ENCODE measurements at places on chromosomes 5 and 9. TPM values are rescaled to one million over a fixed set of nuclear protein-coding genes. Genes with fewer than 3 reads are reported as not detected.

DNA sequence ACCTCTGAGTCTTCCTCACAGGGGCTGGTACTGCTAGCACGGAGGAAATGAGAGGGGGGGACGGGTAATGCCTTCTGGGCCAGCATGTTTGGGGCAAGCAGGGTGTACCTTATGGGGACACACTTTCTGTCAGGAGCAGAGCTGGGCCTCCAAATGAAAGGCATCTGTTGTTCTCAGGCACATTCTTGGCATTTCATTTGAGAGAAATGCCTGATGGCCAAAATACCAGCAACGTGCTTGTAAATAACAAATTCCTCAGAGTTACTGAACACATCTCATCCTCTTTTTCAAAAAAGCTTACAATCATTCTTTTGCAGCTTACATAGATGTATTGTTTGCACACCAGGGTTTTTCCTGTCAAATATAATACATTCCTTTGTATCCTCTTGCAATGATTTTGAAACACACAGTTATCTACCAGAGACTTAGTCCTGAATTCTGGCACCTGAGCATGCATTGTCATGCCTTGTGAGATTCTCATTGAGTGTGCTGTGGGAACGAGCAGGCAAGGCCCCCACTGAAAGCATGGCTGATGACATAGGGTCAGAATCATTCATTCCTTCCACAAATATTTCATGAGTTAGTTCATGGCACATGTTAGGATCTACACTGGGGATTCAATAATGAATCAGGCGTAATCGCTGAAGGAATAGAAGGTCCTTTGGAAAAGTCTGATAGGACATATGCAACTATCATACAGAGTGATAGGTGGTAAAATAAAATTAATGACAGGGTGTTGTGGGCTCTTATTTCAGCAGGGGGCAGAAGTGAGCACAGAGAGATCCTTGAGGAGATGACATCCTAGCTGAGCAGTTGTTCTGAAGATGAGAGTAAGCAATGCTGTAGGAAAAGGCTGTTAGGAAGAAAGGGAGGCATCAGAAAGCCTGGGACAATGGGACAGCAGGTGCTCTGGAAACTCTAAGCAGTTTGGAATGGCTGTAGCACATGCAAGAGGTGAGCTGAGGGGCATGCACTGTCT lies 260.9 kb upstream of the TUT7 start:
- no peak overlapping the region for H3K4me3 ChIP-seq
- no peak overlapping the region for H3K27ac ChIP-seq
- no peaks in the 10 kb centered on the region for H3K4me1 ChIP-seq
- DNase-seq = no peak
- no peaks in the 10 kb centered on the region for H3K36me3 ChIP-seq
- no peaks in the 10 kb centered on the region for H3K27me3 ChIP-seq

DNA sequence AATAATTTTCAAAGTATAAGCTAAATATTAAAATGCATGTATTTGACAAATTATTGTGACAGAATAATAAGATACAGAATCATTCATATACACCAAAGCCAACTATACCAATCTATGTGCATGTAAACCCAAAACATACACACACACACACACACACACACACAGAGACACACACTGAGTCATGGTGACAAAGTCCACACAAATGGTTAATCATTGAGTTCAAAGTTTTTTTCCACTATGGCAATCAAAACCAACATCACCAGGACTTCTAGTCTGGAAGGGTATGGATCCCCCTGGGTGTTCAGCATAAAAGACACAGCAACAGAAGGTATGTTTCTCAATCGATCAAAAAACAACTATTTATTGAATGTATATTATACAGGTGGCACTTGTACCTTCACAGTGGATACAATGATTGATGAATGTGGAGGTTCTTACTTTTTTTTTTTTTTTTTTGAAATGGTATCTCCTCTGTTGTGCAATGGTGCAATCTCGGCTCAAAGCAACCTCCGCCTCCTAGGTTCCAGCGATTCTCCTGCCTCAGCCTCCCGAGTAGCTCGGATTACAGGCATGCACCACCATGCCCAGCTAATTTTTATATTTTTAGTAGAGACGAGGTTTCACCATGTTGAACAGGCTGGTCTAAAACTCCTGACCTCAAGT lies 137.0 kb downstream of the PDE4D start:
- H3K4me3 ChIP-seq = no peak overlapping the region
- no peak overlapping the region for H3K27ac ChIP-seq
- H3K27me3 ChIP-seq = no peaks in the 10 kb centered on the region

- H3K4me1 ChIP-seq = no peaks in the 10 kb centered on the region
- no peak overlapping the region for H3K27ac ChIP-seq
- no peak overlapping the region for H3K4me3 ChIP-seq
These were observed 87.6 kb downstream of the PHF2 start for GRCh38 chr9:93663877-93664548.

DNA sequence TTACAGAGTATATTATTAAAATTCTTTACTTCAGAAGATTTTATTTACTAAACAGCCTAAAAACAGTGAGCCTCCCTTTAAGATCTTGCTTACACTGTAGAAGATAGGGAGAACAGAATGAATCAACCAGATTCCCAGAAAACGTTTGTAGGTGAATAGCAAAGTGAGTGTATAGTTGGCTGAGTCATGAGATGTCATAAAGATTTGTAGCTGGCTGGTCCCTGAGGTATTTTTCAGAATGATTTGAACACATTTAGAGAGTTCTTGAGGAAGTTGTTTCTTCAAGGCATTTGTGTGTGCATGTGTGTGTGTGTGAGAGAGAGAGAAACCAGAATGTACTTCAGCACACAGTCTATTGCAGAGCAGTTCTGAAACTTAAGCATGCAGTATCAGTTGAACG lies 159.4 kb upstream of the PRR16 start:
- no peaks in the 10 kb centered on the region for H3K36me3 ChIP-seq
- H3K4me1 ChIP-seq = no peaks in the 10 kb centered on the region
- no peak overlapping the region for H3K4me3 ChIP-seq
- H3K27ac ChIP-seq = no peak overlapping the region
- no peaks in the 10 kb centered on the region for H3K27me3 ChIP-seq

GRCh38 chr9:104589626-104590025 lies 9.6 kb downstream of the OR13C5 start:
- H3K27ac ChIP-seq = no peak overlapping the region
- H3K27me3 ChIP-seq = no peaks in the 10 kb centered on the region
- no peak for DNase-seq
- no peak overlapping the region for H3K4me3 ChIP-seq
- H3K36me3 ChIP-seq = no peaks in the 10 kb centered on the region
- H3K4me1 ChIP-seq = no peaks in the 10 kb centered on the region

- peaks cover 8% of the 10 kb centered on the region for H3K4me1 ChIP-seq
- peak overlapping the region; percentile 81 for H3K4me3 ChIP-seq
- peak overlapping the region; percentile 33 for H3K27ac ChIP-seq
- DNase-seq = no peak
- no peaks in the 10 kb centered on the region for H3K36me3 ChIP-seq
- no peaks in the 10 kb centered on the region for H3K27me3 ChIP-seq
These were observed 343 bp downstream of the KIAA0825 start for GRCh38 chr5:94618029-94618492.

GRCh38 chr5:314676-315487 lies 6.6 kb upstream of the AHRR start:
- peaks cover 11% of the 10 kb centered on the region for H3K36me3 ChIP-seq
- no peaks in the 10 kb centered on the region for H3K27me3 ChIP-seq
- no peak overlapping the region for H3K4me3 ChIP-seq
- no peaks in the 10 kb centered on the region for H3K4me1 ChIP-seq
- DNase-seq = no peak

- H3K36me3 ChIP-seq = peaks cover 57% of the 10 kb centered on the region
- DNase-seq = no peak
- H3K27ac ChIP-seq = peak overlapping the region; percentile 97
- no peaks in the 10 kb centered on the region for H3K27me3 ChIP-seq
These were observed 47.2 kb downstream of the STOM start for GRCh38 chr9:121322737-121323448.

DNA sequence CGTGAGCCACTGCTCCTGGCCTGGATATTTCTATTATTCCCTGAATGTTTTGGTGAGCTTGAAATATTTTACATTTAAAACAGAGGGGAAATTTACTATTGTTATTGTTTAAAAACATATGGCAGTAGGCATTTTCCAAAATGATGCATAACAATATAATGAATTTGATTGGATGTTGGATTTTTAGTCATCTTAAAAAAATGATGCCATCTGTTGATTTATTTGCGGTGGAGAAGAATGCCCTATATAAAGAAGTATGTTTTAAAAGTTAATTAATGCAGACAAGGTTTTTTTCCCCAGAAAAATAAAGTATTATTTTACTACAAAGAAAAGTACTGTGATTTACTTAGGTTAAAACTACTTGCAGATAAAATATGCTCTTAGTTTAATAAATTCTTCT lies 33.4 kb upstream of the ARRDC3 start:
- no peak for DNase-seq
- H3K4me3 ChIP-seq = no peak overlapping the region
- no peak overlapping the region for H3K27ac ChIP-seq

GRCh38 chr5:82597437-82597836 lies 319.3 kb upstream of the RPS23 start:
- no peak for DNase-seq
- H3K4me1 ChIP-seq = peaks cover 13% of the 10 kb centered on the region
- no peaks in the 10 kb centered on the region for H3K36me3 ChIP-seq
- peak overlapping the region; percentile 48 for H3K27ac ChIP-seq
- no peaks in the 10 kb centered on the region for H3K27me3 ChIP-seq

- no peaks in the 10 kb centered on the region for H3K27me3 ChIP-seq
- no peaks in the 10 kb centered on the region for H3K36me3 ChIP-seq
- no peak overlapping the region for H3K4me3 ChIP-seq
- no peak overlapping the region for H3K27ac ChIP-seq
- H3K4me1 ChIP-seq = no peaks in the 10 kb centered on the region
- no peak for DNase-seq
These were observed 75.5 kb upstream of the PRRC1 start for GRCh38 chr5:127441799-127442484.

- peak overlapping the region; percentile 84 for H3K27ac ChIP-seq
- no peaks in the 10 kb centered on the region for H3K27me3 ChIP-seq
- H3K36me3 ChIP-seq = no peaks in the 10 kb centered on the region
- H3K4me3 ChIP-seq = peak overlapping the region; percentile 34
- peaks cover 15% of the 10 kb centered on the region for H3K4me1 ChIP-seq
- no peak for DNase-seq
These were observed 17.4 kb downstream of the TMOD1 start for GRCh38 chr9:97518909-97519307.

DNA sequence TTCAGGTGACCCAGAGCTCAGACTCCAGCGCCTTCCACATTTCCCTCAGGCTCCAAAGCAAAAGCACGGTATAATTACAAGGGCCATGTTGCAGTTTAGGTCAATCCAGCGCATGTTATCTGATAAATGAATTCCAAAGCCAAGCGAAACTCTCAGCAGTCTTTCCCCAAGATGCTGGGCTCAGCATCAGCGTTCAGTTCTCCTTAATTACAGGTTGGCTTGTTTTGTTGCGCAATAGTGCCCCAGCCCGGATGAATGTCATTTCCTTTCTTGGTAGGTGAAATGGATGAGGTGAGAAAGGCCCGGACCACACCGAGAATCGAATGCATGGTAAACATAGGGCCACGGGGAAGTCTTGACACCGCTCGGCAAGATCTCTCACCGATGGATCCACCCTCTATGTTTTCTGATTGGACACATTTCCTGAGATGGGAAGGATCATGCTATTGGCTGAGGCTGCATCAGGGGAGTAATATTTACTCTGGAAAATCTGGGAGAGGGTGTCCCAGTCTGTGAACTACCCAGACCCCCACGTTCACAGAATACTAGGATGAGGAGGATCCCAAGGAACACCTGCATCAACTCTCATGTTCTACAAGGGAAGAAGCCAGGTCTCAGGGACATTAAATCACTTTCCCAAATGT lies 221.2 kb upstream of the ANKRD55 start:
- H3K4me3 ChIP-seq = no peak overlapping the region
- peaks cover 5% of the 10 kb centered on the region for H3K4me1 ChIP-seq
- DNase-seq = no peak
- no peaks in the 10 kb centered on the region for H3K27me3 ChIP-seq
- no peak overlapping the region for H3K27ac ChIP-seq
- H3K36me3 ChIP-seq = no peaks in the 10 kb centered on the region

GRCh38 chr9:108130905-108131304 lies 641.3 kb upstream of the KLF4 start:
- H3K4me3 ChIP-seq = no peak overlapping the region
- no peak for DNase-seq
- no peaks in the 10 kb centered on the region for H3K36me3 ChIP-seq

GRCh38 chr5:81740758-81741157 lies 10.1 kb downstream of the SSBP2 start:
- H3K4me3 ChIP-seq = no peak overlapping the region
- no peaks in the 10 kb centered on the region for H3K36me3 ChIP-seq
- H3K4me1 ChIP-seq = no peaks in the 10 kb centered on the region
- H3K27ac ChIP-seq = no peak overlapping the region
- no peaks in the 10 kb centered on the region for H3K27me3 ChIP-seq

DNA sequence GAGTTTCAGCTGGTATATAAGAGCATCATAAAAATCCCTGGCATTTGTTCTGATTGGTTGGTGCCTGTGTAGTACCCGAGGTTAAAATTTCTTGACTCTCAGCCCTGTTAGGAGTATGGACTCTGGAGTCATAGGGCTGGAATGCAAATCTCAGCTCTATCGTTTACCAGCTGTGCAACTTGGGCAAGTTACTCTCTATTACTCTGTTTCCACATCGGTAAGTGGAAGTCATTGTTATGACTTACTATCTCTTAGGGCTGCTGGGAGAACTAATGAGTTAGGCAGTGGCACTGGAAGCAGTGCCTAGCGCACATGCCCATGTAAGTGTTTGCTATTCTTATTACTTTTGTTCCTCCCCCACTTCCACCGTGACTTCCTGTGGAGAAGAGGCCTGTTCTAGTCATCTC lies 141.6 kb downstream of the BOD1 start:
- peaks cover 71% of the 10 kb centered on the region for H3K4me1 ChIP-seq
- H3K27me3 ChIP-seq = no peaks in the 10 kb centered on the region
- DNase-seq = no peak
- no peak overlapping the region for H3K4me3 ChIP-seq
- H3K27ac ChIP-seq = peak overlapping the region; percentile 86

DNA sequence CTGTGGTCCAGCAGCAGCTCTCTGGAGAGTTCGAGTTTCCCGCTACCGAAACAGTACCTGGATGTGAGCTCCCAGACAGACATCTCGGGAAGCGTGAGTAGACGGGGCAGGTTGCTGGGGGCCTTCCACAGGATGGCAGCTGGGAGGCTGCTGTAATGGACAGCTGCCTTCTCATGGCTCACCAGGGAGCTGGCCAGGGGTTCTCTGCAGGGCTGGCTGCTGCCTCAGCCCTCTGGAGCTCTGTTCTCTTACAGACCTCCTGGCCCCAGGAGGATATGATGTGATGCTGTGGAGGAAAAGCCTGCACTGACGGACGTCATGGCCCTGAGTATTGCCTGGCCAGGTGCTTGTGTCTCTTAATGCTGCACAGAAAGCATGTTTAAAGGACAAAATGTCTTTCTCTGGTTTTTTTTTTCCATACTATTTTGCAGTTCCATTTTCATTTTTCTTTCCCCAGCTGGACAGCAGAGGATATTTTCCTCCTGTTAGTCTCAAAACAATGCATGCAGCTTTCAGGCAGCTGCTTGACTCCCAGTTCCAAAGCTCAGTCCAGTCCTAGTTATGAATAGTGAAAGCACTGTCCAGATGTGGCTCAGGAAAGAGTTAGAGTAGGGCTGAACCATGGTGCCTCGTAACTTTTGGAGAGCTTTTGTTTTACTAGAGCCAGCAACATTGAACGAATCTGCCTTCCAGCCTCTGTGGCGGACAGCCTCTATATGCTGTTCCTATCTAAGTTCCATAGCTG lies 77.5 kb upstream of the RARS1 start:
- H3K27ac ChIP-seq = no peak overlapping the region
- DNase-seq = no peak
- H3K4me3 ChIP-seq = no peak overlapping the region

Gene PRUNE2
- 360 TPM for total RNA-seq

Gene PCDHB10
- 9.1 TPM for total RNA-seq

Gene PRSS3
- total RNA-seq = not detected

Gene DMXL1
- 47.4 TPM for total RNA-seq

Gene EPB41L4A
- total RNA-seq = 12.2 TPM

Gene FAM151B
- total RNA-seq = 7.4 TPM

Gene SLC25A2
- total RNA-seq = 3.5 TPM

Gene FASTKD3
- 13.1 TPM for total RNA-seq
